GDM1 (cell line): ENCODE measurements at places on chromosomes 6 and 20.

- DNase-seq: no peak
Observed at GRCh38 chr6:44227148-44227793, 3.9 kb downstream of the SLC29A1 start.

GRCh38 chr20:3803289-3803688 is 7.2 kb downstream of the CDC25B start:
- no peak for DNase-seq

DNA sequence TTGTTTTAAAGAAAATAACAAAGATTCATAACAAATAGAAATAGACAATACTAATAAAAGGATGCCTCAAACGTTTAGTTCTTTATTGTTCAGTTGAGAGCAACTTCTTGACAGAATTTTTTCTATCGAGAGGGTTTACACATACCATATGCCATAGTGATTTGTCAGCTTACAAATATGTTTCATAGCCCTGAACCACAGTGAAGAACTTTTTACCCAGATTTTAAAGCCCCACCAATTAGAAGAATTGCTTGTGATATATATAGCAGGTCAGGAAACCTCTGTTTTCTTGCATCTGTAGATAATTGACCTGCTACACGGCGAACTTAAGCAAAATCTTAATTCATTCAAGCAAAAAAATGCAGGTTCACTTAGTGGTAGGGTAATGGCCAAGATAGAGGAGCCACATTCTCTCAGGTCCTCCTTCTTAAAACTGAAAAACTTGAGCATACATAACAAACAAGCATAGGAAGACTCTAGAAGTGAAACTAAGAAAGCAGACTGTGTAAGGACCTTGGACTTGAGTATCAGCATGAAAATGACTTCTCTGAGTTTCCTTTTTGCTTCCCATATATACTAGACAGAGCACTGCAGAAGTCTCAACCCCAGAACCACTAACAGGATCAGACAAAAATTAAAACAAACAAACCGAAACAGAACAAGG is 39.5 kb downstream of the CRISP1 start:
- DNase-seq: peak; percentile 37

- DNase-seq: no peak
Observed at GRCh38 chr6:10412461-10413261, 2.2 kb downstream of the TFAP2A start.

DNA sequence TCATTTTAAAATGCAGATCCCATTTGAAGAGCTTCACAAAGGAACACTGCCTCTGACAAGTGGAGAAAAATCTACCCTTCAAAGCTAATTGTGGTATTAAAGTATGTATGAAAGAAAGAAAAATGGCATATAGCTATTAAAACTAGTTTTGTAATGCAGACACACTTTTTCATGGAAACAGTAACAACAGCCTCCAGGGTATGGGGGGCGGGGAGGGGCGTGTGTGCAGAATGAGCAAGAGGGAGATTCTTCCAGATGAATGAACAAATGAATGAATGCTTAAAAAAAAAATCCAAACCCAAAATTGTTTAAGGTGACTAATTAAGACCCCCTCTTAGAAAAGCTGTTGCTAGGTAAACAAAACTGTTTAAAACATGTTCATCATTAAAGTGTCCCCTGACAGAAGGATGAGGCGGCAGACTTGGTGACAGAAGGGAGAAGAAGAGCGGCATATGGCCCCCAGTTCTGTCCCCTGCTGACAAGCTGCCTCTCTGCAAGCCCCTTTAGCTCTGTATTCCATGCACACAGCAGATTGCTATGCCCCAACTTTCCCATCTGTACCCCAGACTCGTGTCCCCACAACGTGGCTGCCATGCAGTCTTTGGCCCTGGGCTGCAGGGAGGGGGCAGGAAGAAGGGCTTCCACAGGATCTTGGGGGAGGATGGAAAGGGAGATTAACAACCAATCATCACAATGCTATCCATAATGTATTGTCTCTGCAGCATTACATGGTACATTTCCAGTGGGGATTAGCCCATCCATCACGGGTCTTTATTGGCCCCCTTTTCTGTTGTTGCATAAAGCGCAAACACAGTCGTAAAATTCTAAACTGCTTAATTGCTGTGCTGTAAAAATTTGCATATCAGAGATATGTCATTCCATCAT is 108.4 kb upstream of the OLIG3 start:
- no peak for DNase-seq

DNA sequence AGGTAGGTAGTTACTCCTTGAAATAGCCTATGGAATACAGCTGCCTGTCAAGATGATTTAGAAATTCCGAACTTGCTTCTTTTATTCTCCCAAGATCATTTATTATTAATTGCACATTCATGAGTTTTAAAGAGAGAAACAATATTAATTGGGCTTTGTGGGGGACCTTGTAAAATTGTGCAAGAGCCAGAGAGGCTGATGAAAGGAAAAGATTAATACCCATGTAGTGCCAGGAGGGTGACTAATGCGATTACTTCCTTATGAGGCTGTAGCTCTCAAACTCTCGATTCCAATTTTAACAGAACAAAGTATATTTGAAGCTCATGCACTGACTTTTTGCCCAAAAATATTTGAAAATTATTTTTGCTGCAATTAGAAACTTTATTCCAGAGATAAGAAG is 423.8 kb upstream of the ID4 start:
- no peak for DNase-seq

DNA sequence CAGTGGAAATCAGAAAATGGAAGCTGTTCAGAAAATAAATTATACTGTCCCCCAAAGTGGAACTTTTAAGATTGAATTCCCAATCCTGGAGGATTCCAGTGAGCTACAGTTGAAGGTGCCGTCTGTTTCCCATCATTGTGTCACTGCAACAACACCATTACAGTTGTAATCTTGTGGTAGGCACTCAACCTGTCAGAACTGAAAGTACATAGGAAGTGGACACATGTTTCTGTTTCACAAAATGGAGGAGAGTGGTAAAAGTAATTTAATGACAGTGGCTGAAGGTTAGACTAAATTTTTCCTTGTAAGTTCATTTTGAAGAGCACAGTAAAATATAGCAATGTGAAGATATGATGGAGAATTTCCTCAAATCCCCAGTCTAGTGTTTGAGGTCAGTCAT is 70.0 kb downstream of the CD109 start:
- DNase-seq: no peak

DNA sequence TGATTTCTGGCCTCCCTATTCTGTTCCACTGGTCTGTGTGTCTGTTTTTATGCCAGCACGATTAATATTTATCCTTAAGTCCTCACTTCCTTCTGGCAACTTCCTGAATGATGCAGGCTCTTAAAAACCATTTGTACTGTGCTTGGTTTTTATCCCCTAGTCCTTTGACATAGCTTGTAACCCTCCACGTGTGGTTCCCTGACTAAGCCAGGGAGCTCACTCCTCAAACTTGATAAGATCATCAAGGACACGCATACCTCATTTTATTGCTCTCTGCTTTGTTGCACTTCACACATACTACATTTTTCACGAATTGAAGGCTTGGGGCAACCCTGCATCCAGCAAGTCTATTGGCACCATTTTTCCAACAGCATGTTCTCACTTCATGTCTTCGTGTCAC is 166.4 kb upstream of the UST start:
- no peak for DNase-seq
